Stimulated activated CD4-positive, alpha-beta T cell treated with anti-CD3 and anti-CD28 coated beads, Interleukin-1b, Interleukin-23, amount 100 ng/mL, for 24 hours (primary cell): ENCODE measurements at places on chromosomes 12 and 14.
A peak's percentile ranks its signal among the peaks of the same experiment; 100 is the strongest.

- no peak for DNase-seq
These were observed 67.1 kb upstream of the BCL2L14 start for GRCh38 chr12:12003609-12004008.

GRCh38 chr12:39574378-39574777 lies 45.2 kb downstream of the ABCD2 start:
- no peak for DNase-seq

- DNase-seq: no peak
These were observed 29.7 kb downstream of the MGAT4C start for GRCh38 chr12:86226481-86226880.

DNA sequence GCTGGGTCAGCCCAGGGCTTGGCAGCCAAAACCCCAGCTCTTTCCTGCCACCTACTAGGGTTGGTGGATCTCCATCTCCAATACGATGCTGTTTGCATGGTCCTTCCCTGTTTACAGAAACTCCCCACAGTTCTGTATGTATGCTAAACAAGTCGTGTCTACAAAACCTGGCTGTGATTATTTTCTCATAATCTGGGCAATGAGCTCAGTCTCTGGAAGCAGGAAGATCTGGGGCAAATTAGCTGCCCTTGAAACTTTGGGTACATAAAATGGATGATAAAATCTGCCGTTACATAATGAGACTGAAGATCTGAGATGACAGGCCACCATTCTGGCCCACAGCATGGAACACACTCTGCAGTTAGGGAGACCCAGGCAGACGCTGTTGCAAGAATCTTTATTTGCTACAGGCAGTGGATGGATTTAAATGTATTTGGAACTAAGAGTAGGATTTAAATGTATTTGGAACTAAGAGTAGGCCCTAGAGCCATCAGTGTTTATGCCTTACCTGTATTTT lies 31.7 kb downstream of the ACADS start:
- no peak for DNase-seq

GRCh38 chr12:39277416-39277815 lies 165.5 kb downstream of the KIF21A start:
- DNase-seq: no peak

DNA sequence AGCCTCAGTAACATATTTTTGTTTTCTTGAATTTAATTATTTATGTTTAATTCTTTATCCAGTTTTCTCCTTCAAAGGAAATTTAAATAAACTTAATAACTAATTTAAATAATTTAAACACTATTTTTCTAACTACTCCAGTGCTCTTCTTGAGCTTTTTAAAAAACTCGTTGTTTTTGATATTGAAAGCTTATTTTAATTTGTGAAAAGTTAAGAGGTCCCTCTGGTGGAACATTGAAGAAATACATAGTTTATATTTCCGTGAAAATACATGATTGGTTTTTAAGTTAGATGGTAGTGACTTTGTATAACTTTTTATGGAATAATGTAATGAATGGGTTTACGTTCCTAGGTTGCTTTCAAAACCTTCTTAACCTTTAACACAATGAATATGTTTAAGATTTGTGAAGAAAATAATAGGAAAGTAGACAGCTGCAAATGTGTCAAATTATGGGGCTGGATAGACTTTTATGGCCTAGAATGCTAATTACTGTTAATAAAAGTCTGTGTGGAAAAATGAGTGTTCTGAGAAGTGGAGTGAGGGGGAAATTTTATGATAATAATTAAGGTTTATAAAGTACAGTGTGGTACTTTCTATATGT lies 45.9 kb upstream of the MSRB3 start:
- no peak for DNase-seq

- no peak for DNase-seq
These were observed 23.5 kb downstream of the CALCOCO1 start for GRCh38 chr12:53703756-53704155.

DNA sequence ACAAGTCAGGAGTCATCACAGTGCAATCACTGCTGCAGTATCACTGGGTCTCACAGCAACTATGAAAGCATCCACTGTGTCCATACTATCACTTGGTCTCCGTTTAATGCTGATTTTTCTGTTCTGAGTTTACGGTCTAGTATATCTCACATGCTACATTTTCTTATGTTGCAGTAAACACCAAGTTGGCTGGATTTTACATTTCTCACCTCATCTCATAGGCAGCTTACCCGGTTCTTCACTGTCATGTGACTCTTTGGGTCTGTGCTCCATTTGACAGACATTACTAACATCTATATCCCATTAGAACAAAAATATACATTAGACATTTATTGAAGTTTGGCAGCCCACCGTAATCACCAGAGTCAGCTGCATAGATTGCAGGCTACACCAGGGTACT lies 115.7 kb upstream of the PRMT8 start:
- DNase-seq: no peak

GRCh38 chr12:75560167-75560566 lies 48.8 kb upstream of the KRR1 start:
- no peak for DNase-seq

GRCh38 chr12:92261071-92261470 lies 115.4 kb upstream of the BTG1 start:
- no peak for DNase-seq

GRCh38 chr14:63853831-63854293 lies 1.1 kb downstream of the SYNE2 start:
- no peak for DNase-seq

DNA sequence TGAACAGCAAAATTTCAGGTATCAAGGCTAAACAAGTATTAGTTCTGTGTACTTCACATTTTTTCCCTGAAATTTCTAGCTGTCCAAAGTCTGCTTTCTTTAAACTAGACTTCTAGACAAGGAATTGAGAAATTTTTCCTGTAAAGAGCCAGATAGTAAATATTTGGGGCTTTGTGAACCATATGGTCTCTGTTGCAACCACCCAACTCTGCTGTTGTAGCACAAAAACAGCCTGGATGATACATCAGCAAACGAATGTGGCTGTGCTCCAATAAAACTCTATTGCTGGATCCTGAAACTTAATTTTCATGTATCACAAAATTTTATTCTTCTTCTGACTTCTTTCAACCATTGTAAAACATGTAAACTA lies 96.0 kb upstream of the SLC38A4 start:
- no peak for DNase-seq

GRCh38 chr12:128513831-128514230 lies 246.9 kb downstream of the TMEM132C start:
- no peak for DNase-seq

DNA sequence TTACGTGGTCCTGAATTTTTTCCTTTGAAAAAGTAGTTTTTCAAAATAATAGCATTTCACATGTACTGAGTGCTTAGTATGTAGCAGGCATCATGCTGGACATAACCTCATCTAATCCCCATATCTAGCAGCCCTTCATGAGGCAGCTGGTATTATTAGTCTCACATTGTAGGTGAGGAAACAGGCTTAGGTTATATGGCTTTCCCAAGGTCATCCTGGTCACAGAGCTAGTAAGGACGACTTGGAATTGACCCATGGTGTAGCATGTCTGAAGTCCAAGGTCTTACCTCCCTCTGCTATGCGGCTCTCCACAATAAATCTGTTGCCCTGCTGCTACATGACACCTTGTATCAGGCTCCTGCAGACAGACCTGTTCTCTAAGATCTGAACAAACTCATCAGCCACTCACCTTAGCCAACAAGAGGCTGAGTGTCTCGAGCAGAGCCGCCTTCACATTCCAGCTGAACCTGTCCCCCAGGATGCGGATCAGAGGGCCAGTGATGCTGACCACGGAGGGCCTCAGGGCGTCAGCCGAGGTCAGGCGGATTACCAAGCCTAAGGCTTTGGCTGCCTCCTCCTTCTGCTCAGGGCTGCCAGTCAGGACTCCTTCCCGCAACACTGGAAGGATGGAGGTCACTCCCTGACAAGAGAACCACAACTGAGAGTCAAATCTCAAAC lies 19.7 kb upstream of the RAB35 start:
- no peak for DNase-seq

- peak; percentile 24 for DNase-seq
These were observed 1.3 kb downstream of the PRPH start for GRCh38 chr12:49296034-49296835.

- no peak for DNase-seq
These were observed 58.7 kb downstream of the TBK1 start for GRCh38 chr12:64510667-64511066.

- DNase-seq: no peak
These were observed 34.4 kb downstream of the LIMA1 start for GRCh38 chr12:50248883-50249282.

GRCh38 chr12:108191938-108192337 lies 62.9 kb downstream of the WSCD2 start:
- DNase-seq: no peak

GRCh38 chr12:113461666-113462065 lies 10.0 kb downstream of the LHX5 start:
- DNase-seq: no peak

GRCh38 chr12:20757-21156 lies 45.8 kb upstream of the IQSEC3 start:
- DNase-seq: no peak

DNA sequence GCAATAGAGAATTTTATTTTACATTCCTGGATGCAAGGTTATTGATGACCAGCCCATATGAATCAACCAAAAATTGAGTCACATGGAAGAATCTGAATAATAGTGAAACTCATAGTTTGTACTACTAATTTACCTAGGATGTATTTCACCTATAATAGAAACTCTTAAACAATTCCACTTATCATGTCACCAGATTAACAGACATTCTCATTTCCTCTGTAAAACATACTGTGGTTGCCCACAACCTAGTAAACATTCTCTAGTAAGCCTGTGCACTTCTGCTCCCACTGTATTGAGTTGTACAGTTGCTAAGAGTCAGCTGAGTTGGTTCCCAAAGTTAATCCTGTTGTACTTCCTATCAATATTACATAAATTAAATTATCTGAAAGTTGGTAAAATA lies 196.6 kb upstream of the TMTC1 start:
- no peak for DNase-seq

GRCh38 chr14:64549791-64550620 lies at the start of gene PPP1R36:
Gene PPP1R36 (plus strand): TSS chr14:64549961. CDS start chr14:64549998, 37 bp downstream.
- no peak for DNase-seq

DNA sequence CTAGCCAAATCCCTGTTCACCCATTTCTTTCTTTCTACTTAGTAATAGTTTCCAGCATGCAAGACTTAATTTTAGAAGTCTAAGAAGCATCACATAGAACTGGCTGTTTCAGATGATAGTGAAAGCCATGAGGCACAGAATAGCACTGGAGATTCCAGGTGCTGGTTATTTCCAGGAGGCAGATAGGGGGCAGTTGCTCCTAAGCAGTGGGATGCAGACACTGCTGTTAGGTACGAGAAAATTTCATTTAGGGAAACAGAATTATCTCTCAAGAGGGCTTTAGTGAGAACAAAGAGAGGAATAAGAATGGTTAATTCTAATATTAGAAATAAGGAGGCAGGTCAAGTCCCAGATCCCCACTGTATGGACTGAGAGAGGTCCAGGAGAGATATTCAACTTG lies 3.6 kb upstream of the MDGA2 start:
- DNase-seq: no peak

DNA sequence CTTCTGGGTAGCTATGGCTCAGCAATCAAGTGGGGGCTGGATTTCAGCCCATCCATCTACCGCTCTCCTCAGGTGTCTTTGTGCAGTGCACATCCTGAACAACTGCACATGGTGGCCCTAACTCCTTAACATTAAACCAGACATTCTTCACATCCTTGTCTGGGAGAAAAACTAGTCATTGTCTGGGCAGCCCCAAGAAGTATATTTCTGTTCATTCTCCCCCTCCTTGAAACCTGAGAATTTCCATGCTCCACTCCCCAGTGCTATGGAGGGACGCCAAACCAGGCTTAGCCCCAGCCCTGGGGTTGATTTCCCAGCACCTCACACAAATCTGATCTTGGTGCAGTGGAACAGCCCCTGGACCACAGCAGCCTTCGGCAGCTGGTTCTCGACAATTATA lies 13.4 kb downstream of the MYL2 start:
- no peak for DNase-seq

DNA sequence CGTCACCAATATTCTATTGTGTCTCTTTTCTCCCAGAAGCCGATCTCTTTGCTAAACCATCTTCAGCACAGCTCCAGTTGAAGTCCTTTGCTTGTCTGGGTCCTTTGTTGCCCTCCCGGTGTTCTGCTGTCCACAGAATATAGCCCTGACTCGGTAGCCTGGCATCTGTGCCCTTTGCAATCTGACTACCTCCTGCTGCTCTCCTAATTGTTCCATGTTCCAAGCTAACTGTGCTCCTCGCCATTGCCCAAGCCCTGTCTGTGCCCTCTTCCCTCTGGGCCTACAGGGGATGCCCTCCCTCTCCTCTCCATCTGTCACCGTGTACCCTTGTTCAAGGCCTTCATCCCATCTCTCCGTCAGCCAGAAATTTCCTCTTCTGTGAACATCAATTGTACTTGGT lies 306.3 kb downstream of the APAF1 start:
- no peak for DNase-seq
